Lower lobe of right lung (tissue), 2 donors: ENCODE measurements at places on chromosomes 2 and 18. TPM values are rescaled to one million over a fixed set of nuclear protein-coding genes. Genes with fewer than 3 reads are reported as not detected.

Gene ITGB6
- total RNA-seq: 65.2 TPM

Gene EMILIN1
- 56.3 TPM for total RNA-seq

Gene CTAGE1
- not detected for total RNA-seq

Gene IL1F10
- total RNA-seq: not detected

Gene CHST10
- 7.6 TPM for total RNA-seq

Gene SULT1C2
- total RNA-seq: 1.2 TPM

Gene RABL2A
- total RNA-seq: 28.9 TPM

Gene GPAT2
- 4.3 TPM for total RNA-seq

Gene SLC23A3
- 3.4 TPM for total RNA-seq

Gene OXER1
- total RNA-seq: 1.9 TPM

Gene FOXI3
- total RNA-seq: not detected

Gene HOXD9
- 0.86 TPM for total RNA-seq

Gene DES
- total RNA-seq: 64.5 TPM

Gene SEPTIN10
- 86.9 TPM for total RNA-seq

Gene FAM237A
- not detected for total RNA-seq

Gene CDKL4
- total RNA-seq: 1.7 TPM

Gene HOXD11
- not detected for total RNA-seq

Gene ADRA2B
- 0.32 TPM for total RNA-seq

Gene SRD5A2
- total RNA-seq: 1.2 TPM

Gene CIDEA
- not detected for total RNA-seq

Gene PID1
- total RNA-seq: 48.0 TPM

Gene NEB
- 0.83 TPM for total RNA-seq

Gene PLB1
- total RNA-seq: 5.5 TPM

Gene ATP5MC3
- 133 TPM for total RNA-seq

Gene NMUR1
- 4.4 TPM for total RNA-seq

Gene KCNG2
- total RNA-seq: 0.50 TPM

Gene ANKRD29
- total RNA-seq: 56.5 TPM

Gene DYTN
- not detected for total RNA-seq

Gene DSG1
- total RNA-seq: not detected

Gene MEP1B
- total RNA-seq: not detected

Gene EFR3B
- 9.0 TPM for total RNA-seq

Gene TFCP2L1
- 19.2 TPM for total RNA-seq

Gene ZFP36L2
- total RNA-seq: 136 TPM

Gene WIPF1
- 84.4 TPM for total RNA-seq

Gene CLEC4F
- 0.71 TPM for total RNA-seq

Gene VWA3B
- 7.9 TPM for total RNA-seq

Gene EPC2
- 36.8 TPM for total RNA-seq

Gene GPBAR1
- 4.6 TPM for total RNA-seq

Gene CCBE1
- 14.0 TPM for total RNA-seq

Gene ZNF385B
- total RNA-seq: 63.2 TPM

Gene GBX2
- total RNA-seq: not detected

Gene B4GALT6
- total RNA-seq: 4.6 TPM

Gene DYNAP
- not detected for total RNA-seq
